ENCODE measurements at places on chromosomes 4 and X. TPM values are rescaled to one million over a fixed set of nuclear protein-coding genes. Genes with fewer than 3 reads are reported as not detected.

The EPHA5 gene
- 0.12 TPM for total RNA-seq

The ABCG2 gene
- 0.12 TPM for total RNA-seq

The HGFAC gene
- 0.28 TPM for total RNA-seq

The OPN1MW2 gene
- not detected for total RNA-seq

The CXCL9 gene
- not detected for total RNA-seq

The MAGEB10 gene
- total RNA-seq: not detected
